ENCODE measurements at places on chromosomes 3 and 15.

DNA sequence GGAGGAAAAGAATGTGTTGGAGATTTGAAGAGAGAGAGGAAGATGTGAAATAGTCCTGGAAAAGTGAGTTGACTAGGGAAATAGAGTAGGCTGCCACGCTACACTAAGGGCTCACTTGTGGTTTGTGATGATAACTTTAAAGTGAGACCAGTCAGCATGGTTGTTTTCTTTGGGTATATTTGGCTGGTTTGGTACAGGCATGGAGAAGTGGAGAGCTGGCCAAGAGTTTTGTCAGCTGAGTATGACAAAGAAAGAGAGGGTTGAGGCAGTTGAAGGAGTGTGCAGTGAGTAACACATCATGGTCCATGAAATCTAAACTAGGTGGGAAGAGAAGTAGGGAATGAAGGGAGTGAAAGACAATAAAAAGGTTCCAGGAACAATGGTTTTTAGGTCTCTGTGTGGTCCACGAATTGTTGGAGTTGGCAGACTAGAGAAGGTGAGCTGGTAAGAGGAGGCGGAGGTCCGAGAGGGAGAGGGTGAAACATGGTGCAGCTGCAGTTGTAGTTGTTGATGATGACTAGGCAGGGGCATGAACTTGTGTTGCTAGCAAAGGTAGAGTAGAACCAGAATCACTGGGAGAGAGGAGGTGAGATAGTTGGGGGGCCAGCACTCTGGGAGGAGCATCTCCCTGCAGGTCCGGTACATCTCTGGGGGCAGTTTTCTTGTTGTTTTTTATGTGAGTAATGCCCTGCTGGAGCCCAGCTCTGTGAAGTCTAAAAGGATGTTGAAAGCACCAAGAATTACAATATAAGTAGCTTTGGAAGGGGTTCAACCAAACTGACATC, 21.0 kb downstream of the ZNF80 start:
- no peak for DNase-seq

DNA sequence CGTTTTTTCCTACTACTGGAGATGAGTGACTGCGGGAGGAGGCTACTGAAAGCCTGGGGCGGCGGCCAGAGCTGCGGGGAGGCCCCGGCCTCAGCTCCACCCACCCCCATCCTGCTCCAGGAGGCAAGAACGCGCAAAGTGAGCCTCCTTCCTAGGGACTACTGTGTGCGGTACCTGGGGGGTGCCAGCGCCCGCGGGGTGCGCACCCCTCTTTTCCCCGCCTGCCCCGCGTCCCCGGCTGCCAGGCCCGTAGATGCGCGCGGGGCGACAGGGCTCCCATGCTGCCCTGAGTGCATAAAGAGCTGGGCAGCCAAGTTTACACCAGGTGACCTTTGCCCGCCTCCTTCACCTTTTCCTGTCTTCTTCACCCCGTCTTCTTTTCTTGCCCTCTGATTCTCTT, 2.5 kb upstream of the USF3 start:
- no peak for DNase-seq

- DNase-seq: no peak
Measured at GRCh38 chr15:51736751-51737521, 519 bp downstream of the LYSMD2 start.

DNA sequence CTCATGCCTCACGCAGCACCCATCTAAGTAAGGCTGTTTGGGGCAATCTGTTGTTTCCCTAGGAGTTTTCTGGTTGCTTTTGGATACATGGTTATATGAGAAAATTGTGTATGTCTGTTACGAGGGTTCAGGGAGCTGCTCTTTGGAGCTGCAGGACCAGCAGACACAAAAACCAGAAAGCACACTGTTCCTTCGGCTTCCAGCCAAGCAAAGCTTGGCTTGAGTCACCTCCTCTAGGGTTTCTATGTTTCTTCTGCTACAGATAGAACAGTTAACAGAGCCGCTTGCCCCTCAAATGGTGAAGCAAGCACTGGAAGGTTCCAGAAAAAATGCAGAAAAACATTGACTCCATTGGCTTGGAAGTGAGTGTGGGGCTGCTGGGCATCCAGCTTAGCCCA, 49.2 kb upstream of the CTDSPL start:
- no peak for DNase-seq

- DNase-seq: no peak
Measured at GRCh38 chr15:52427804-52428203, 100.9 kb downstream of the MYO5A start.

All from C1 segment of cervical spinal cord (tissue), 14 donors.